Upper lobe of left lung (tissue), 6 donors: ENCODE measurements at places on chromosomes 16 and 17. TPM values are rescaled to one million over a fixed set of nuclear protein-coding genes. Genes with fewer than 3 reads are reported as not detected.

Gene PPM1E
- 0.11 TPM for total RNA-seq

DNA sequence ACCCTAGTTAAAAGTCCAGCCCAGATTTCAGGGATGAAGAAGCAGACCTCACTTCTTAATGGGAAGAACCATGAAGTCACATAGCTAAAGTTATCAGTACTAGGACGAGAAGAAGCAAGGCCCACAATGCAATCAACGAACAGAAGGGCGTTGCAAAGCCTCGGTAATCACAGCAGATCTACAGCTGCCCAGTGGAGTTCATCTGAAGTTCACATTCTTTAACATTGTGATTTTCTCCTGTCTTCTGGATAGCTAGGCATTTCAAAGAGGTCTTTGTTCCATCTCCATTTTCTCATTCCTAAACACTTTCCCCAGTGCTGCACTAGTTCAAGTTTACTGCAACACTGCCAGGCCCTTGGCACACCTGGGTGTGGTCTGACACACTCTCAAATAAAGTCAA, 226.7 kb upstream of the N4BP1 start:
- no peak for DNase-seq

DNA sequence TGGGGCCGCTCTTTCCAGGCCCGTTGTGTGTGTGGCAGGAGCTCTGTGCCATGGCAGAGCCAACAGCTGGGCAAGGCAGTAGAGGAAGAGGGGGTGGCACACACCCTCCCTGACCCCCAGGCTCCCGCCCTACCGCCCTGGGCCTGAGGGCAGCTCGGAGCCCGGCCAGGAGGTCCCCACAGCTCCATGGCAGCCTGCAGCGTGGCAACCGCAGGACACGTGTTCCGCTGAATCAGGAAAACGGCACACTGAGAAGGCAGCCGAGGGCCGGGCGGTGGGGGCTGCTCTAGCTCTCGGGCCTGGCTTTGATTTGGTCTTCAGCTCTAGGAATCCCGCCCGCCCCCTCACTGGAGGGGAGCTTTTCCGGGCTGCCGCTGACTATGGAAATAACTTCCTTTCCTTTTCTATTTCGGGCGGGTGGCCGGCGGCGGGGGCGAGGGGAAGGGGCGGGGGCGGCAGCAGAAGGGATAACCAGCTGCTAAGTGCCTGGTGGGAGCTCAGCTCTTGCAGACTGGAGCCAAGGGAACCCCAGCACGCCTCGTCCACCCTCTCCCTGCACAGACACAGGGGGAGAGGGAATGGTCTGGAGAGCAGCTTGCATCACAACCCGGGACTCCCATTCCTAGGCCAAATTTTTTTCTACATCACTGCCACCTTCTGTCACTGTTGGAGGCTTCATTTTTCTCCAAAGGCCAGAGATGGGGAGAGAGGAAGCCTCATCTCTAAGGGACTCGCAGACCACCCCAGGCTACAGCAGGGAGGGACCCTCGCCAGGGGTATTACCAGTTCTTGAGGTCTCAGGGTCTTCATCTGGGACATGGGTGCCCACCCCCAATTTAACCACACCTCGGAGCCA, 24.8 kb upstream of the MRPS23 start:
- peak; percentile 87 for DNase-seq

Gene ANKRD40CL
- total RNA-seq: not detected

DNA sequence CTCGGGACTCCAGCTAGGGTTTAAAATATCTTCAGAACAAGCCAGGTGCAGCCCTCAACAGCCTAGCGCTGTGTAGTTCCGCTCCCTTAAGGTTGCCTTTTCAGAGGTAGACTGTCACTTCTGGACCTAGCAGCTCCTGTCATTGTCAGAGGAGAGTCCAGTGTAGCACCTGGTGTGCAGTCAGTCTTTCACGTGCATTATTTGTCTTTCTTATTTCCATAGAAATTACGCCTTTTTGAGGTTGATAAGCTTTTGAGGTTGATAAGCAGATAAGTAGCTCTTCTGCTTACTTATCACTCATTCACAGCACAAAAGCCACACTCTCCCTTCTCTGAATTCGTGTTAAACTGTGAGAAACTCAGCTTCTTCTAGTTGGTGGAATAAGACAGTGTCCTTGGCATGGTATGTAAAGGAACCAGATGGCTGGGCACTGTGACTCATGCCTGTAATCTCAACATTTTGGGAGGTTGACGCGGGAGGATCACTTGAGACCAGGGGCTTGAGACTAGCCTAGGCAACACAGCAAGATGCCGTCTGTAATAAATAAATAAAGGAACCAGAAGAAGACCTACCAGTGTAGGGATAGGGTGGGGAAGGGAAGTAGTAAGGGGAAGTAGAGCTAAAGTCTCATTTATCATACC, 10.2 kb downstream of the EEF2K start:
- DNase-seq: no peak
